ENCODE measurements at places on chromosomes 12 and 14.
A peak's percentile ranks its signal among the peaks of the same experiment; 100 is the strongest.

- no peak for DNase-seq
Measured at GRCh38 chr12:130547480-130548155, 168.5 kb downstream of the RIMBP2 start.

DNA sequence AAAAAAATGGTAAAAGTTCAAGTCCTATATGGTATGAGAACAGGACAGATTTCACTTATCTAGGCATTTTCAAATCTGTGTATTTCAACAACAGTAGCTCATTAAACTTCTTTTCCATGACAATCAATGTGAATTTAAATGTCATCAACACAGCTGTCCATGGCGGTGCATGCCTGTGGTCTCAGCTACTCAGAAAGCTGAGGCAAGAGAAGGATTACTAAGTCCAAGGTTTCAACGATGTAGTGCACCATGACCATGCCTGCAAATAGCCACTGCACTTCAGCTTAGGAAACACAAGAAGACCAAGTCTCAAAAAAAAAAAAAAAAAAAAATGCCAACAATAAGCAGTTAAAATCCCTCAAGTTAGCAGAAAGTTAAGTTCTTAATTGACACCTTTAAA, 214.6 kb downstream of the C12orf50 start:
- no peak for DNase-seq

GRCh38 chr12:47236109-47236714, 156.5 kb upstream of the AMIGO2 start:
- peak; percentile 53 for DNase-seq

GRCh38 chr12:112878488-112878887, 28.3 kb upstream of the OAS1 start:
- no peak for DNase-seq

DNA sequence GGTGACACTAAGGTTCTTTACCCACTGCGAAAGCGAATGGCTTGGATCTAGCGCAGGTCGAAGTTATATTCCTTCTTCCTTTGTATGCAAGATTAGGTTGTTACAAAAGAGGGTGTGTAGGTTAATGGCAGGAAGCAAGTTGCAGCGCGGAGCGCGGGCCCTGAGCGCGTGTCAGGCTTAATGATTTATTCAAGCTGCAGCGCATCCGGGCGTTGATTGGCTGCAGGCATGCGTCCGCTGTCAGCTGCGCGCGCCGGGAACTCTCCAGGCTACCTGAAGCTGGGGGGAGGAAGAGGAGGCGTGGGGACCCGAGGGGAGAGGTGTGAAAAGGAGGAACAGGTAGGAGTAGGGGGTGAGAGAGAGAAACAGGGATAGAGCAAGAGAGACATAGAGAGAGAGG, 7.4 kb downstream of the ASCL1 start:
- no peak for DNase-seq

DNA sequence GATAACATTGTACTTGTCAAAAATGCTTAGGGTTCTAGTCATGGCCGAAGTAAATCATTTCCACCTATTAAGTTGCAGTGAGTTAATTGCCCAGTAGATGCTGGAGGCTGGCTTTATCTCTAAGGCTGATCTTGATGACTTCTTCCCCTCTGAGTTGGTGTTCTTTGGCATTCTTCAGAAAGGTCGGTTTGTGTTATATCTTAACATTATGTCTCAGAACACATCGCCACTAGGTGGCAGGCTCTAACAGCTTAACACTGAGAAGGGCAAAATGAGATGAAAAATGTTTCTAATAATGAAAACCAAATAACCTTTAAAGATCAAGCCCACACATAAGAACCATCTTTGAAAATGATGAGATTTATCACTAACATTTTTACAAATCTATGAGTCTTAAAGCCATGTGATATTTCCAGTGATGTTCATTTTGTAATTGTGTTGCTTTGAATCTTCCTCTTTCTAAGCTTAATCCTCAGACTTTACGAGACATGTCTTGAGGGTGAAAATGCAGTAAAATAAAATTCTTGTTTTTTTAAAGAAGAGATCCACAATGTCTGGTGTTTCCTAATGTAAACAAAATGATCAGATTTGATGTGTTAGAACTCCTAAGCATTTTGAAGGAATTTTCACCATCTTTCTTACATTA, 28.6 kb downstream of the SUDS3 start:
- DNase-seq: peak; percentile 53

DNA sequence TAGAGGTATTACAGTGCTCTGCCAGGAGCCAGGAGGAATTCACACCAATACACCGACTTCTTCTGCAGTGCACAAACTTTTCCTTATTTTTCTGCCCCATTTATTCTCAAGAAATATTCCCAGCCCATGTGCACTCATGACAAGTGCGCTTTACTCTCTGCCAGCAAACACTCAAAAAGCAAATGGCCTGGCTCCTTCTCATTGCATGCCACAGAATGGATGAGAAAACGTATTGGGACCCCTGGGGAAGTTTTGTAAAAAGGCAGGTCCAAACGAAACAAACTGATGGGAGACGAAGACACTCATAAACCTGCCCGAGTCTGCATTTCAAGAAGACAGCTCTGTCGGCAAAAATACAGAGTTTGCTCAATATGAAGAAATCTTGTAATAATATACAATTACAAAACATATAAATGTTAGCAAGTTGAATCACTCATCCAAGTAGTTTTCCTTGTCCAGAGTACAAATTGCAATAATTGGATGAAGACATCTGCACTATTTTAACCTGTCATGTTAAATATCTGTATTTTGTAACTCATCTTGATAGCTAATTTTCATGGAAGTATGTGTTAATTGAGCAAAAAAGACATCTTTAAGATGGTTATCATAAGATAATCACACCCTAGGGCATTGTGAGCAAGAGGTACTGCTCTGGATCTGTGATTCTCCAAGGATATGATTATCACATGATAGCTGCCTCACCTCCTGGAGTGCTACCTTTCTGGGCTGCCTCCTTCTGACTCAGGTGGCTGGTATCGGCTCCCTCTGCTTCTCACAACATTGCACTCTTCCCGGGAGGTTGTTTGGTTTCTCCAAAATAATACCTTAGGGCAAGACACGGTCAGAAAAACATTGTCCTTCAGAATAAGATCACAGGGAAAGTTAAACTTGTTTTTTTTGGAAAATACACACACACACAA, 260.8 kb upstream of the G2E3 start:
- DNase-seq: no peak

DNA sequence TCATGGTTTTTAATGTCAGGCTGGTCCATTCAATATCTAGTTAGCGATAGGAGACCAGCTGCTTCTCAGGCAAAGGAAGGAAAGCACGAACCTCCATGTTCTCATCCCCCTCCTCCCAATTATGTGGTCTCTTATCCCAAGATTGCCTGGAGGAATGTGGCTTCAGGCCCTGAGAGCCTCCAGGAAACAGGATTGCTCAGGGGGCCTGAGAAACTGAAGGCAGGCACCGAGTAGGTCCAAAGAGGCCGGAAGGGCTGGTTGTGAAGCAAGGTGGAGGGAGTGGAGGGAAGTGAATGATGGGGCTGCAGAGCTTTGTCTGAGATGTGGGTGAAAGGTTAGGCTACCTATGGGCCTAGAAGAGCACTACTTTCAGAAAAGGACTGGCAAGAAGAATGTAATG, 188.2 kb upstream of the DDHD1 start:
- no peak for DNase-seq

DNA sequence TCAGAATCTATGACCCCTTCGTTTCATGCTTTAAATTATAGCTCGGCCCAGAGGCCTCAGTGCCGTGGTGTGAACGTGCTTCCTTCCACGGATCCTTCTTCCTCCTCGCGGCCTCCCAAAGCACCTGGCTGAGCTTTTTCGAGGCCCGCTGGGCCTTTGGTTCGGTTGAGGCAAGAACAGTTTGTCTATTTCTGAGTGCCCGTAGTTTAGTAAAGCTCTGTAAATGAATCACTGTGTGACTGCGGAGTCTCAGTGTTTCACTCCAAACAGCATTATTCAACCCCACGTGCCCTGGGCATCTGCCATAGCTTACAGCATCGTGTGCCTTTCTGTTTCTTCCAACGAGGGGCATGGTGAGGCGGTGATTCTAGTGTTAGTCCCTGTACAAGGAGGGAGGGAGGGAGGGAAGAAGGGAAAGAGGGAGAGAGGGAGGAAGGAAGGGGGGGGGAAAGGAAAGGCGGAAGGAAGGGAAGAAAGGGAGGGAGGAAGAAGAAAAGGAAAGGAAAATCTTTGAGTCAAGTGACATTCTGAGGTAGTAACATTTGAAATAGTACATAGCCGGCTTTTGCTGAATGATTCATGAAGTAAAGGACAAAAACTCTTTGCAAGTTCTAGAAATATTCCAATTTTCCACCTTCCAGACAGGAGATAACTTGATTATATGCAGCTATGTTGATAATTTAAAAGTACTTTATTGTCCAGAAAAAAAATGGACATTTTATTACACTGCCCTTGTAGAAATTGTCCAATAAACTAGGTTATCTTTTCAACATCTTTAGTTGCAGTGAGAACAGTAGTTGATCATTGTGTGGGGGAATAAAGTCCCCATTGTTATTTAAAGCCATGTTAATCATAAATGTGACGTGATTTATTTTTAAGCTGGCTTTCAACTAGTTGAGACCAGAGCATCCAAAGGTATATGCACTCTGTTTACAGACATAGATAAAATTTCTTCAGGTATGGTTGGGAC, 1.2 kb upstream of the TRIM9 start:
- peak; percentile 25 for DNase-seq

- DNase-seq: peak; percentile 9
Measured at GRCh38 chr12:40446385-40446784, 221.6 kb downstream of the LRRK2 start.

DNA sequence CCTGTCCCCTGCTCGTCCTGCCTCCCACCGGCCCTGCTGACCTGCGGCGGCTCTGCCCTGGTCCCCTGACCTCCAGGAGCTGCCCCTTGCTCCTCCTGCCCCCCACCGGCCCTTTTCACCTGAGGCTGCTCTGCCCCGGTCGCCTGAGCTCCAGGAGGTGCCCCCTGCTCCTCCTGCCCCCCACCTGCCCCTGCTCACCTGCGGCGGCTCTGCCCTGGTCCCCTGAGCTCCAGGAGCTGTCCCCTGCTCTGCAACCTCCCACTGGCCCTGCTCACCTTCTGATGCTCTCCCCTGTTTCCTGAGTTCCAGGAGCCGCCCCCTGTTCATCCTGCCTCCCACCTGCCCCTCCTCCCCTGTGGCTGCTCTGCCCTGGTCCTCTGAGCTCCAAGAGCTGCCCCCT, 101.3 kb downstream of the TMEM121 start:
- DNase-seq: no peak

GRCh38 chr12:49795654-49796105, 32.5 kb downstream of the NCKAP5L start:
- no peak for DNase-seq
